HepG2 (cell line): ENCODE measurements at places on chromosomes 5 and 9. TPM values are rescaled to one million over a fixed set of nuclear protein-coding genes. Genes with fewer than 3 reads are reported as not detected.
A peak's percentile ranks its signal among the peaks of the same experiment; 100 is the strongest.

PCDHA7 gene
- polyA plus RNA-seq: 0.49 and 0.54 TPM in 2 replicates

WDR38 gene
- polyA plus RNA-seq: not detected in 2 replicates

CCNJL gene
- 4.2 and 4.4 TPM in 2 replicates for polyA plus RNA-seq

CCL21 gene
- polyA plus RNA-seq: not detected in 2 replicates

SNCAIP gene
- polyA plus RNA-seq: not detected in 2 replicates

CCDC192 gene
- polyA plus RNA-seq: not detected in 2 replicates

S1PR3 gene
- 0.01 TPM in 1 of 2 replicates, not detected in the other for polyA plus RNA-seq

CD274 gene
- polyA plus RNA-seq: 0.07 and 0.17 TPM in 2 replicates

SLCO4C1 gene
- polyA plus RNA-seq: 1.3 and 2.8 TPM in 2 replicates

FOXD4L3 gene
- 0.07 and 0.20 TPM in 2 replicates for polyA plus RNA-seq

TNIP1 gene
- 45.9 and 48.7 TPM in 2 replicates for polyA plus RNA-seq

PCDHB14 gene
- polyA plus RNA-seq: 0.37 and 0.73 TPM in 2 replicates

DNA sequence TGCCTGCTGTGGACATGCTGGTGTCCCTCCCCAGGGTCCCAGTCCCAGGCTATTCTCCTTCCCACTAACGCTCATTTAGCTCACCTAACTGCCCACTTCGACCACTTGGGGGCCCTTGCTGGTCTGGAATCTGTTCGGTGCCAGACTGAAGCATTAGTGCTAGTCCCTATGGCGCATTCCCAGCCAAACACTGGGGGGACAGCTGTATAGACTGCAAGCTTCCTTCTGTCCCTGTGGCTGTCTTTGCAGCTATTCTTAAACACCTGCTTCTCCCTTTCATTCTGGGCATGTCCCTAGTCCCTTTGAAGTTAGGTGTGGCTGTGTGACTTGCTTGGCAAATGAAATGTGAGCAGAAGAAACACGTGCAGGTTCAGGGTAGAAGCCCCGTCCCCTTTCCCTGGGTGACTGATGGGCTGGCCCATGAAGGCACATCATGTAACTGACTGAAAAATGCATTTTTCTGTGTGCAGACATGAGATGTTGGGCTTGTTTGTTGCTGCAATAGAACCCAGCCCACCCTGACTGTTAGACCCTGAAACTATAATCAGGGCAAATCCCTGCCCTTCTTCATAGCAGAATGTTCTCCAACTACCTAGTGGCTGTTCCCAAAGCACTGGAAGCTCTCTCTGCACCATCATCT, 134.4 kb downstream of the BARX1 start:
- peak; percentile 37 for DNase-seq

DNA sequence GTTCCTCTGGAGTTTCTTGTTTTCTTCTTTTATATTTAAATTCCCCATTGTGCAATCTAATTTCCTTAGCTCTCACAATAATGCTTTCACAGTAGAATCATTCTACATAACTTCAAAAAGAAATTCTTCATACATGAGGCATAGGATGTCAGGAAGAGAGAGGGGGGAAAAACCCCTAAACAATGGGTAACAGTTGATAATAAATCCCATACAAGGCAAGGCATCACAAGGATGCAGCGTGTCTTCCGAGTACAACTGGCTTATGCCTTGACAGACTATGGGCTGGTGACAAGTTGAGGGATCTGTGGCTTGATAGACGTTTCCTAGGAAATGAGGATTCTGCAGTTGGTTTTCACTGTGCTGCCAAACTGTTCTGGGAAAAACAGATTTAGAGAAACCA, 247.4 kb downstream of the ARL15 start:
- DNase-seq: no peak

DNA sequence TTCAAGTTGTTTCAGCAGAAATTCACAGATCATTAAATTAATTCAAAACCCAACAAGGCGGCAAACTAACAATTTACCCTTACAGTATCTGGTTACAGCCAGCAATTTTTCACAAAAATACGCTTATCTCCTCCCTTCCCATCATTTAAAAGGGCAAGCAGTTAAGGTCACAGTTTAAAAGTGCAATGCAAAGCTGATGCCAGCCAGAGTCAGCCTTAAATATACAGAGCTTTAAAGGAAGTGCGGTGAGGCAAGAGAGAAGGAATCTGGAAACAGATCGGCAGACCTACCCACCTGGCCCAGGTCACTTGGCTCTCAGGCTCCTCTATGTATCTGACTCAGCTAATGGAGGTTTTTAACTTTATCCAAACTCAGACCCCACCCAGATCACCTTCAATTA, 31.0 kb downstream of the EPB41L4A start:
- DNase-seq: no peak

DNA sequence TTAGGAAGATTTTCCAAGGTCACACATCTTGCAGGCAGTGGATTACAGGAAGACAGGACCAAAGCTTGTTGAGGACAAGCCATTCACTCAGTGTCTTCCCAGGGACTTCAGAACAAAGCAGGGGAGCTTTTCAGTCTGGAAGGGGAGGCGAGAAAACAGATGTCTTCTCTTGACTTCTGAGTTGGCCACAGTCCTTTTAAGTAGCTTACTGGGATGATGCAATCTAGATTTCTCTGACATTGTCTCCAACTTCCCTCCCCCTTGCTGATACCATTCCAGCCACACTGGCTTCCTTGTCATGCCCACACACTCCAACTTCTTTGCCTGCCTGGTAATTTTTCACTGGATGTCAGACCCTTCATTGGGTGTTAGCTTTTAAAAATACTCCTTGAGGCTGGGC, 174.2 kb upstream of the TBC1D2 start:
- DNase-seq: no peak

DNA sequence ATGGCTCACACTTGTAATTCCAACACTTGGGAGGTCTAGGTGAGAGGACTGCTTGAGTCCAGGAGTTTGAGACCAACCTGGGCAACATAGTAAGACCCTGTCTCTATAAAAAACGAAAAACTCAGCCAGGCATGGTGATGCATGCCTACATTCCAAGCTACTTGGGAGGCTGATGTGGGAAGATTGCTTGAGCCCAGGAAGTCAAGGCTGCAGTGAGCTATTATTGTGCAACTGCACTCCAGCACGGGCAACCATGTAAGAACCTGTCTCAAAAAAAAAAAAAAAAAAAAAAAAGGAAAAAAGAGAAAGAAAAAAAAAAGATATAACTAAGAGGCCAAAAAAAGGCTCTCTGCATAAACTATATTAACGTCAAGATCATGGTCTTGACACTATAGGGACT, 27.3 kb downstream of the GIN1 start:
- DNase-seq: no peak

GRCh38 chr9:116703634-116704033, 16.5 kb downstream of the TRIM32 start:
- no peak for DNase-seq

DNA sequence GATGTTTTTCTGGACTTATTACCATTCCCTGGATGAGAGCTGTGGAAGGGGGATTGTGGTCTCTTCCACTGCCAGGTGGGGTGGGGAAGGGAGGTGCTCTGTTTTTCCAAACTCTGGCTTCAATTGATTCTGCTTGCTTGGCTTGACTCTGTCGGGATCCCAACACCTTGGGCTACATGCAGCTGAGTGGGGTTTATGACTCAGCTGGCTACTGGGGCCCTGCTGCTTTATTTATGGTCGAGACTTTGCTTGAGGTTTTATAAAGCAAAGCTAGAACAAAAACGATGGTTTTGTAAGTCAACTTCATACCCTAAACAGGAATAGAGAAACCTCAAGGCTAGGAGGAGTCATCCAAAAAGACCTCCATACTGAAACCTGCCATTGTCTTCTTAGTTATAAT, 76.3 kb downstream of the AOPEP start:
- DNase-seq: no peak

GRCh38 chr5:113179156-113179555, 202.6 kb downstream of the DCP2 start:
- no peak for DNase-seq

DNA sequence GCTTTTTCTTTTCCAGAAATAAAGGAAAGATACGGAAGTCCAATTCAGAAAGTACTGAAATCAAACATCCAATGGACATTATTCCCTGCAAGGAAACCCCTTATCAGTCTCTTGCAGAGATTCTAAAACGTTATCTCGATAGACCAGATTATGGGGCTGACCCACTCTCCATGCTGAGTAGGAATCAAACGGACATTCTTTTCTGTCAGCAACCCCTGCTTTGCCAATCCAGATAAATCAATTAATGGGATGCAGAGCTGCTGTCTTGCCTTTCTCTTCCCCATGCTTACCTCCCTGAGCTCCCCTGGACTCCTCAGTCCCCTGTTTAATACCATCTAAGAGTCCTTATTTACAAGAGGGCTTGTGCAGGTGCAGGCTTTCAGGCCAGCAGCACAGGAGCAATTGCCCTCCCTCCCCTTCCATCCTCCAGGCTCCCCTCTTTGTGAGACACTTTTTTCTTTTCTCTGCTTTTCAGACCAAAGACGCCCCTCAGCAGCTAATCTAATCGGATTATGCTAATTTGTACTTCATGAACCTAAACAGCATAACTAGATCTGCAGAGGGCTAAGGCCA, 14.2 kb downstream of the TAL2 start:
- DNase-seq: no peak

- DNase-seq: no peak
These were observed 57.0 kb upstream of the NEURL1B start for GRCh38 chr5:172583931-172584511.

DNA sequence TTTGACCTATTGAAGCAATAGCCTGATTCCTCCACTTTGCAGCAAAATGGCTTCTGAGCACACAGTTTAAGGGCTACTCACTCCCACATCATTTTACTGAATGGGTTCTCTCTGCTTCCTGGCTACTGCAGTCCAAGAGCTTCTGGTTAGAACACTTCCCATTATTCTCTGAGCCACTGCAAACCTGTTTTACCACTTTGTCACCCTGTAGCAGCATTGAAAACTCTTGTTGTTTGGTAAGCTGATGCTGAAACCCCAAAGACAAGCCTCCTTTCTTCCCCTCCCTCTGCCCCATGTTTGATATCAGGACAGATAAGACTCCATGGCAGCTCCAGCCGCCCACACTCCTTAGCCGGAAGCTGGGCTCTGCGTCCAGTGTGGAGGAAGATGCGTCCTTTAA, 84.4 kb upstream of the RARS1 start:
- DNase-seq: no peak

DNA sequence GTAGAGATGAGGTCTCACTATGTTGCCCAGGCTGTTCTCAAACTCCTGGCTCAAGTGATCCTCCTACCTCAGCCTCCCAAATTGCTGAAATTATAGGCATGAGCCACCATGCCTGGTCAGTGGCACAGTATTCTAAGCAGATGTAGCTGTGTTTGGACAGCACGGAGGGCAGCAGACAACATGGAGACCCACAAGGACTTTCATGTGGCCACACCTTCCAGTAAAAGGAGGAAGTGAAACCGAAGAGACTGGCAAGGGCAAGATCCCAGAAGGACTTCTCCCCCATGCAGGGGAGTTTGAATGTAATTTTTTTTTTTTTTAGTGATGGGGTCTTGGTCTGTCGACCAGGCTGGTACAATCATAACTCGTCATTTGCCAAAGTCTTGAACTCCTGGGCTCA, 172.2 kb downstream of the TRPM3 start:
- no peak for DNase-seq

- DNase-seq: peak; percentile 28
These were observed 49.2 kb downstream of the EQTN start for GRCh38 chr9:27247756-27248155.

DNA sequence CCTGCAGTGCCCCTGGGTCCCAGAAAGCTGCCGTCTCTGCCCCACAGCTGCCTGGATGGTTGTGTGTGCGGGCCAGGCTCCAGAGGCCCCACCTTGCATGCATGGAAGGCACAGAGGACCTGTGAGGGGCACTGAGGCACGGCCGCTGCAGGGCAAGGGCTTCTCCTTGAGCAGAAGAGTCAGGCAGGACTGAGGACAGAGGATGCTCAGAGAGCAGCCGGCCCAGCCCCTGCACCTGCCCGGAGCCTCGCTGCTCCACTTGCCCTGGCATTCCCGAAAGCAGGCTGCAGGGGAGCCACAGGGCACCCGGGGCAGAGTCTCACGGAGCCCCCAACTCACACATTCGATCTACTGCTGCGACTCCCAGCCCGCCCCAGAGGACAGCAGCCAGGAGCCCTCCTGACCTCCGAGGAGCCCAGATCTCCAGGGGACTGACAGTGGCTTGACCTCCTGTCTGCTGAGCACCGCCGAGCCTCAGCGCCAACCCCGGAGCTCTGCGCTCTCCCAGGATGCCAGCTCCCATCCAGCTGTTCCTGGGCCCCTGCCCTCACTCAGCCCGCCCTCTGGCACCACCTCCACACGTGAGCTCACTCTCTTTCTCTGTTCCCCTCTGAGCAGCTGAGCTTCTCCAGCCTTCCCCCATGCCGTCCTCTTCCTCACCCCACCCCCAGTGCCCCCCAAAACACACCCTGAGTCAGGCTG, 95.0 kb downstream of the KCNT1 start:
- DNase-seq: no peak

- DNase-seq: no peak
These were observed 38.1 kb downstream of the ANKRD55 start for GRCh38 chr5:56195016-56195415.
